ENCODE measurements at places on chromosomes 12 and 14.

DNA sequence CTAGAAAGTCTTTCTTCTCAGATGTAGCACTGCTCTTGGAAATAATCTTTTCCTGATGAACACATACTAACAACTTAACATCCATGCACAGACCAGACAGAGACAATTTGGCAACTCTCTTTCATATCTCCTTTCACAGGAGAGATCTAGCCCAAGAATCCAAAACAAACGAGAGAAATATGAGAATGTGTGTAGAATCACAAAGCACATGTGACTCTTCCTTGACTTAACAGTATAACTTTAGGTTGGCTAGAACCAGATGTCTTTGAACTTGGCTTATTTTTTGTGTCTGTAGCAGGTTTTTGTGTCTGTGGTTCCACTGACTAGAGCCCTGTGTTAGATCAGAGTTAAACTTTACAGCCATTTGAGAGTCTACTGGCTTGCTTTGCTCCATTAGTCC is 114.2 kb downstream of the STXBP6 start:
- H3K27ac ChIP-seq, result no peak overlapping the region
- H3K27me3 ChIP-seq, result no peaks in the 10 kb centered on the region
- DNase-seq, result no peak
- H3K4me1 ChIP-seq, result no peaks in the 10 kb centered on the region
- no peak overlapping the region for H3K4me3 ChIP-seq

GRCh38 chr12:13727707-13728195 is 253.7 kb downstream of the GRIN2B start:
- no peaks in the 10 kb centered on the region for H3K27me3 ChIP-seq
- H3K4me1 ChIP-seq, result no peaks in the 10 kb centered on the region
- no peaks in the 10 kb centered on the region for H3K36me3 ChIP-seq

DNA sequence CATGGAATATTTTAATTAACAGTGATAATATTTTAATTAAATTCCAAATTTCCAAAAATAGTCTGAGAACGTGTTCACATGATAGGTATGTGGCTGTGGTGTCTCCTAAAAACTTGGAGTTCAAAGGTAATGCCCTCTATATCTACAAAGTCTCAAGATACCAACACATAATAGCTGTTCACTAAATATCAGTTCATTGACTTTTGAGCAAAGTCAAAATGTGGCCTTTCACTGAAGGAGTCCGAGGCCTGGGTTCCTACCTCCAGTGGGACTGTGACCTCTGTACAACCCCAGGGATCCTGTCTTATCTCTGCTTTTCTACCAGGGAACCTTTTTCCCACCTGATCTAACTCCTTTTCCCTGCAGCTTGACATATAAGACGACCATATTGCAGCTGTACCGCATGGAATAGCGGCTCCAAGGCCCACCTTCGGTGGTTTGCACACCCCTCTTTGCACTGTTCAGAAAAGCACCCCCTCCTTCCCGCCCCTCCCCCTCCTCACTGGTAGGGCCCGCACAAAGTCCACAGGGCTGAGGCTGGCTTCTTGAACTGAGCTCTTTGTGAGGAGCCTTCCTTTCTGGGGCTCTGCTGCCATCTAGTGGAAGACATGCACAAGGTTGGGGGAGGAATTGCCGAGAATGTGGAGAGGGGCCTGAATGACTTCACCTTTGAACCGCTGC is 3.1 kb downstream of the CCND2 start:
- peaks cover 14% of the 10 kb centered on the region for H3K4me1 ChIP-seq
- H3K4me3 ChIP-seq, result no peak overlapping the region
- H3K36me3 ChIP-seq, result peaks cover 37% of the 10 kb centered on the region
- peaks cover 43% of the 10 kb centered on the region for H3K27me3 ChIP-seq
- no peak overlapping the region for H3K27ac ChIP-seq

- H3K4me1 ChIP-seq, result peaks cover 5% of the 10 kb centered on the region
- no peak overlapping the region for H3K4me3 ChIP-seq
- no peaks in the 10 kb centered on the region for H3K36me3 ChIP-seq
Observed at GRCh38 chr14:60632777-60633176, 16.5 kb downstream of the SIX1 start.

DNA sequence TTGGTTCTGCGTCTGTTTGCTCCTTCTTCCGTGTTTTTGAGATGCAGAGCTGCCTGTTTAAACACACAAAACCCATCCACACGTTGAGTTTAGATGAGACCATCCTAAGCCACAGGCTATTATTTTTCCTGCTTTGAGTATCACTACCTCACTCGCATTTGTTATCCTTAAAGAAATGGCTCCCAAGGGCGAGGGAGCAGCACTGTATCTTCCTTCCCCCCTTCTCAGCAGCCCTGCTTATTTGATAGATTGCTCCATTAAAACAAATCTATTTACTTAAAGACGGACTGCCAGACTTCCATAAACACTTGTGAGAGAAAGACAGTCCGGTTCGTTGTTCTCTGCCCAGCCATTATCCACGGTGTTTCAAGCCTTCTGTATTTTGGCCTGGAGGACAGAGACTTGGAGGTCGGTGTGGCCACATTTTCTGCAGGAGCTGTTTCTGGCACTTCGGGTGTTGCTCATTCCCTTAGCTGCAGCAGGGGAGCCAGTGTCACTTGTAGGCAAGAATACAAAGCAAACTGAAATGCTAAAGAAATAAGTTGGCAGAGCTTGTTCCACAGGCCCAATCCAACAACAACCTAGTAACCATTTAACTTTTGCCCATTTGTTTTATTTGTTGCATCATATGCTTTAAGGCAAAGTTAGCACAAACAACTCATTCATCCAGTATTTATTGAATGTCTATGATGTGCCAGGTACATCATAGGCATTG is 275.4 kb downstream of the TTC6 start:
- H3K27me3 ChIP-seq, result no peaks in the 10 kb centered on the region
- no peak overlapping the region for H3K27ac ChIP-seq
- H3K4me3 ChIP-seq, result no peak overlapping the region

Data from thymus (tissue), 14 donors.